Chondrocyte (in vitro differentiated cells): ENCODE measurements at places on chromosomes 4 and X.

- no peak for DNase-seq
- H3K27me3 ChIP-seq = no peaks in the 10 kb centered on the region
- peak overlapping the region; percentile 56 for H3K27ac ChIP-seq
These were observed 87.0 kb downstream of the ZNF827 start for GRCh38 chr4:145851511-145852201.

- H3K27ac ChIP-seq = no peak overlapping the region
- peaks cover 2% of the 10 kb centered on the region for H3K27me3 ChIP-seq
- no peak overlapping the region for H3K4me3 ChIP-seq
- peaks cover 3% of the 10 kb centered on the region for H3K4me1 ChIP-seq
- no peak for DNase-seq
These were observed 62.5 kb downstream of the ASB9 start for GRCh38 chrX:15207384-15207783.

DNA sequence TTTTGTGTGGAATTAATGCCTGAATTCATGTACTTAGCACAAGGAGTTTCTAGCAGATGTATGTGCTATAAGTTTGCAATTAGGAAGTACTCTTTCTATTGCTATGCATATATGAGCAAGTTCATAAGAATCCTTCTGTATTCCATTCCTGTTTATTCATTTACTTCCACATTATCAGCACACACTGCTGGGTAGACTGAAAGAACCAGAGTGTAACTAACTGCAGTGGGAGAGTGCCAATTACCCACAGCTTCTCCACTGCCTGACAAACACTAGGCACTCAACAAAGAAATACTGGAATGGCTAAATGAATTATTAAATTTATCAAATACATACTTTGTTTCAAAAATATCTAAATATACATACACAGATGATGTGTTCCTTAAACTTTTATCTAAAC lies 219.6 kb downstream of the CAMK2D start:
- H3K27me3 ChIP-seq = no peaks in the 10 kb centered on the region
- peaks cover 21% of the 10 kb centered on the region for H3K4me1 ChIP-seq
- peaks cover 4% of the 10 kb centered on the region for H3K36me3 ChIP-seq

DNA sequence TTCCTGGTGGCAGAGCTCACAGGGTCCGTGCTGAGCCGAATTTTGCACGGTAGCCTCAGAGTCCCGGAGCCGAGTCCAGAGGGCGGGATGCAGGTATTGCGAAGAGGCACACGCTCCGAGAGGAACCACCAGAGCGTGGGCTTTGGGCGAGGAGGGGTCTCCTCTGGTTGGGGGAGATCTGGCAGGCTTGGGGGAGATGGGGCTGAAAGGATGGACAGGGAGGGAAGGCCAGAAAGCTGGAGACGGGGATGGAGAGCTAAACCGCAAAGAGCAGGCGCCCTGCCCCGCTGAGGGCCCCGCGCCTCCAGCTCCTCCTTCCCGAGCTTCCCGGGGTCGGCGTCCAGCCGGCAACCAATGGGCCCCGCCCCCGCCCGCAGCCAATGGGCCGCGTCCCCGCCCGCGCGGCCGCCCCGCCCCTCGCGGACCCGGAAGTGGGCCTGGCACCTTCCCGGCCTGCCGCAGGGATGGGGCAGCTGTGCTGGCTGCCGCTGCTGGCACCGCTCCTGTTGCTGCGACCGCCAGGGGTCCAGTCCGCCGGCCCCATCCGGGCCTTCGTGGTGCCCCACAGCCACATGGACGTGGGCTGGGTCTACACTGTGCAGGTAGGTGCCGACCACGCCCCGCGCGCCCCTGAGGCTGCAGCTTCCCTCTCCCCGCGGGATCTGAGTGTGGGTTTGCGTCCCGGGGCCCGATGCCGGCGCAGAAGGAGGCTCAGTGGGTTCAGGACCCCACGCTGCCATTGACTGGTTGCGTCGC lies at the start of gene MAN2B2:
Gene MAN2B2 (plus strand): TSS at position 443 of the 756 bp plus-strand sequence. CDS start 22 bp downstream, at position 465.
- H3K36me3 ChIP-seq = peaks cover 7% of the 10 kb centered on the region
- peak within 1 kb of the TSS; percentile 36 for H3K27ac ChIP-seq
- DNase-seq = no peak
- H3K27me3 ChIP-seq = peaks cover 8% of the 10 kb centered on the region

DNA sequence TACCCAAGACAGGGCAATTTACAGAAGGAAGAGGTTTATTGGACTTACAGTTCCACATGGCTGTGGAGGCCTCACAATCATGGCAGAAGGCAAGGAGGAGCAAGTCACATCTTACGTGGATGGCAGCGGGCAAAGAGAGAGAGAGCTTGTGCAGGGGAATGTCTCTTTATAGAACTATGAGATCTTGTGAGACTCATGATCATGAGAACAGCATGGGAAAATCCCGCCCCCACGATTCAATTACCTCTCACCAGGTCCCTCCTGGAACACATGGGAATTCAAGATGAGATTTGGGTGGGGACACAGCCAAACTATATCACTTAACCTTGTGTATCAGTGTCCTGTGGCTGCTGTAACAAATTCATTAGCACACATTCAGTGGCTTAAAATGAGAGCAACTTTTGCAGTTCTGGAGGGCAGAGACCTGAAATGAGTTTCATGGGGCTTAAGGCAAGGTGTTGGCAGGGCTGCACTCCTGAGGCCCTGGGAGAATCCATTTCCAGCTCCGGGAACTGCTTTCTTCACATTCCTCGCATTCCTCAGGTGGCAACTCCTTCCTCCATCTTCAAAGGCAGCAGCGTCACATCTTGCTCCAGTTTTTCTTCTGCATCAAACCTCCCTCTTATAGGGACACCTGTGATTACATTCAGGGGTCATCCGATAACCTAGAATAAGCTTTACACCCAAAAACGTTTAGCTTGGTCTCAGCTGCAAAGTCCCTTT lies 22.3 kb upstream of the NSG1 start:
- no peak for DNase-seq
- H3K4me1 ChIP-seq = peaks cover 13% of the 10 kb centered on the region
- H3K36me3 ChIP-seq = peaks cover 2% of the 10 kb centered on the region
- H3K27me3 ChIP-seq = peaks cover 10% of the 10 kb centered on the region
- no peak overlapping the region for H3K27ac ChIP-seq
- H3K4me3 ChIP-seq = no peak overlapping the region

DNA sequence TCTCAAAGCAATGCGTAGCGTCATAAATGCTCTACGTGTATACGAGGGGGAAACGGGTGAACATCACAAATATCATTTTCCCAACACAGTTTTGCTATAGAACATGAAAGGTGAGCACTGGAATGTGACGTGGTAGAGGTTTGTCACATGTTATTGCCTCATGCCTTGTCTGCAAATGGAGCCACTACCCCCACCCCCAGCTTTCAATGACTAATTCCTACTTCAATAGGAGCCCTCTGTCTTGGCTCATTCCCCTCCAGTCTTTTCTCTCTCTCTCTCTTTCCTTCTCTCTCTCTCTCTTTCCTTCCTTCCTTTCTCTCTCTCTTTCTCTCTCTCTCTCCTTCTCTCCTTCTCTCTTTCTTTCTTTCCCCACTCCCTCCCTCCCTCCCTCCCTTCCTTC lies 127.0 kb downstream of the STOX2 start:
- H3K27ac ChIP-seq = no peak overlapping the region
- H3K4me1 ChIP-seq = no peaks in the 10 kb centered on the region
- H3K4me3 ChIP-seq = no peak overlapping the region

DNA sequence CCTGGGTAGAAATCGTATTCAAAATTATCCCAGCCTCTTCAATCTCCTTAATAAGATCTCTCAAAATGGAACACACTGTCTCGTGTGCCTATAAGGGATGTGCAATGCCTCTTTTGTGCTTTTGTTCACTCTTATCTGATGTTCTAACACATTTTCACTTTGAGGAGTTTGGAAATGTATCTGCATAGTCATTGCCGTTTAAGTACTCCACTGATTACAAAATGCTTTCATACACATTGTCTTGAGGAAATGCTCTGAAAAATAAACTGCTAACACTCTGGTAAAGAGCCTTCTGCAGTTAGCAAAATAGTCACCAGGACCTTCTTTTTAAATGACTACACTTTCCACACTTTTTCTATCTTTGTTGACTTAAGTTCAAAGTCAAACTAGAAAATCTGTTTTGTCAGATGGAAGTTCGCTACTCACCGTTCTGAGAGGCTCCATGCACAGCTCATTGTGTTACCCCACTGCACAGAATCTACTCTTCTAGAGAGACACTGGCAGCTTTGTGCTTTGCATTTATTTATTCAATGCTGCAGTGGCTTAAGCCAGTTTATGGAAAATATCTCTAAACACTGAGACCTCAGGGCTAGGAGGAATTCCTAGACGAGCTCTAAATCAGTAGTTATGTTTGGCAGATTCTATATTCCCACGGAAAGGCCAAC lies 159.0 kb downstream of the CHIC2 start:
- no peaks in the 10 kb centered on the region for H3K27me3 ChIP-seq
- H3K27ac ChIP-seq = peak overlapping the region; percentile 24
- no peaks in the 10 kb centered on the region for H3K36me3 ChIP-seq
- no peak overlapping the region for H3K4me3 ChIP-seq

- no peaks in the 10 kb centered on the region for H3K4me1 ChIP-seq
- no peak overlapping the region for H3K27ac ChIP-seq
- peaks cover 3% of the 10 kb centered on the region for H3K36me3 ChIP-seq
These were observed 23.3 kb downstream of the BRCC3 start for GRCh38 chrX:155094468-155095061.
